Activated CD8-positive, alpha-beta memory T cell treated with anti-CD3 and anti-CD28 coated beads for 1 hour (primary cell): ENCODE measurements at places on chromosomes 12 and 14.

DNA sequence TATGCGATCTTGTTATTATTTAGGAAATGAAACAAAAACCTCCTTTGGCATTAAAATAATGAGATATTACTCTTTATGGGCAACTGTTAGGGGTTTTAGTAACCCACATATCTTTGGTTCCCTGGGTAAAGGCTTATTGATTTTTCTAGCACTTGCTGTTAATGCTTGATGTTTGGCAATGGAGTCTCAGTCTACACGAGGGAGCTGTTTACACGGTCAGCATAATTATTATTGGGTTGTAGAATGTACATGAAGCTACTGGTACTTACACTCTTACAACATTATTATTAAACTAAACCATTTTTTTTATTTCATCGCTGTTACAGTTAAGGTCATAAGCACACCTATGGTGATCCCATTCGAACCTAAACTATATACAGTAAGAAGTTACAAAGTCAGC is 12.1 kb downstream of the RPS29 start:
- DNase-seq: no peak

DNA sequence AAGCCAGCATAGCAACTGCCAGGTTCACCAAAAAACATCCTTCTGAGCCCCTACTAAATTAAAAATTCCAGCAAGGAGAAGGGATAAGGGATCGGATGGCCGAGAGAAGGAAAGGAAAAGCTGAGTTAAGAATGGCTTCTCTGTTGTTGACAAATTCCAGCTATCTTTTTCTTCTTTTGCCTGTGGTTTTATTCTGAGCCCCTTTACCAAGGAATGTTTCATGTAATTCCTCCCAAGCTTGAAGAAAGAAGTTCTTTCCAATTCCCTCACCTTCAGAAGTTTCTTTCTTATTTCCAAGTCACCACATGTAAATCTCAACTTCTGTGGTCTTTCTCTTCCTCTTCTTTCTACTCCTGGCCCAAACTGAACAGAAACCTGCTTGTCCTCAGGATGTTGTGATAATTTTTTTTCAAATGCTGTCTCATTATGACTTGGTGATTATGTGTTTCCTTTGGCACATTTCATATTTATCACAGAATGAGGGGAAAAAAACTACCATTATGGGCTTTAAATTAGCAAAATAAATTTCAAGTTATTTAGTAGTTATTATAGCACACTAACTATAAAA is 40.0 kb downstream of the FGD6 start:
- DNase-seq: no peak

GRCh38 chr12:31324845-31325523 is 966 bp downstream of the SINHCAF start:
- DNase-seq: no peak

- no peak for DNase-seq
These were observed 68.2 kb downstream of the PAH start for GRCh38 chr12:102848832-102849231.

DNA sequence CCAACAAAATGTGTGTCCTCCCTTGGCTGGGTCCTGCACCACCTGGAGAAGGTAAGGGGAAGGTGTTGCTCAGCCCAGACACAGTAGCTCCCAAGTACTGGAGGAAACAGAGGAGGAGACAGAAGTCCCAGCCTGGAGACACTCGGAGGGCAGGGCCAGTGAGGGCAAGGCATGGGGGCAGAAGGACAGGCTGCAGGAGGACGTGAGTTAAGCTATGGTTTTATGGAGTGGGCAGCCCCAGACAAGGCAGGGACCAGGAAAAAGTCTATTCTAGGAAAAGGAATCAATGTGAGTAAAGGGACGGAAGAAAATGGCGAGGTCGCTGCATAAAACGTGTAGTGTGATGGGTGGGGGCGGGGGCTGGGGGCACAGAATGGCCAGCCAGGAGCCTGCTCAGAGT is 210.1 kb upstream of the DIO3 start:
- no peak for DNase-seq

- no peak for DNase-seq
These were observed 52.0 kb upstream of the NTF3 start for GRCh38 chr12:5379749-5380496.

DNA sequence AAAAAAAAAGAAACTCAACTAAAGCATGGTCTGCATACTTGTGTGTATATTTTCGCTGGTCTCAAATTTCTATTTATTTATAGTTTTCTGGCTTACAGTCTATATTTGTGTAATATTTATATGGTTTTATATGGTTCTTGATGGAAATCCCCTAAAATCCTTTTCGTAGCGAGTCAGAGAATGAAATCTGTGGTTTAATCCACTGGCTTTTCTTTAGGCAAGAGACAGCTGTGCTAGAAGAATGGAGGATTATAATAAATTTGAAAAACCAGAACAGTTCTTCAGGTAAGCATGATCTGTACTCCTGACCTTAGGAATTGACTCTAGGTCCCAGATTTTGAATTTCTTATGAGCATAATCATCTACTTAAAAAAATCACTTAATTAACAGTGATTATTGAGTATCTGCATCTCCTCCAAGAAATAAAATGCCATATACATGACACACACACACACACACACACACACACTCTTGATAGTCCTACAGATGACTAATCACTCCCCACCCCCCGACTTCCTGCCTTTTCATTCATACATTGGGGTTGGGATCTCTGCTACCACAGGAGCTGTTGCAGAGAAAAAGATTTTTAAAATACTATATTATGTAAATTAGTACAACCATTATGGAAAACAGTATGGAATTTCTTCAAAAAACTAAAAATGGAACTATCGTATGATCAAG is 113.4 kb downstream of the CRADD start:
- DNase-seq: no peak

GRCh38 chr12:47356129-47356700 is 276.5 kb upstream of the AMIGO2 start:
- DNase-seq: no peak

- no peak for DNase-seq
These were observed 153.6 kb downstream of the PTCSC3 start for GRCh38 chr14:36022765-36023410.
